ENCODE measurements at places on chromosomes 13 and 19.

DNA sequence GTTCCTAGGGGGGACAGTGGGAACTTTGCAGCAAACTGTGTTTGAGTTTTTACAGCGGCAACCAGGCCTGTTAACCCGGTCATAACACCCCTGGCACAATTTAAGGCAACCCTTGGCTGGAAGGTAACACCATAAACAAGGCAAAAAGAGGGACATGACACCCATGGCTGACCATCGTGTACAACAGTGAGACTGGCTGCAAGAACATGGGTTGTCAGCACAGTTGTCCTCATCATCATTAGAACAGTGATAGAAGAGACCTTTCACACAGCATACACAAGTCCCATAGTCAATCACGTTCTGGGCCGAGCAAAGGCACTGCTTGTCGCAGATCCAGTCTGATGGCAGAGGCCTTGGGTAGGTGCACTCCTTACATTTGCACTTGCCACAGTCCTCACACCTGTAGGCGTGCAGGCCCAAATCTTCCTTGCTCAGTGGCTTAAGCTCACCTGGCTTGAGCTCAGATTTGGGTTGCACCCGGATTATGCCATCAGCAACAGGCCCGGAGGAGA lies 4.1 kb downstream of the SPRY2 start:
- no peak for DNase-seq

DNA sequence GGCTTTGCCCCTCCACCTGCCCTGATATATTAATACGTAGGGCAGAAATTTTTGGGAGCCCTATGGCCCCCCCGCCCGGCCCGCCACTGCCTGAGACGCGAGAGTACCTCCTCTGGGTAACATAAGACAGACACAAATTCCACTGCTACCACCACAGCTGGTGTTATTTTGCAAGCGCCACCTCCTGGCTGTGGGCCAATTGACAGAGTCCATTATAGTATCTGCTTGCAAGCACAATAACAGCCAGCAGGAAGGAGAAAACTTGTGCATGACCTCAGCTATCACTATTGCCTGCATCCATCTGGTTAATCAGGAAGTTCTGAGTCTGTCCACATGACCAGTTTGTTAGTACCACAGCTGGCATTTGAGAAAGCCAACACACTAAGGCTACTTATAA lies 25.3 kb upstream of the OR10H2 start:
- DNase-seq = peak; percentile 0

GRCh38 chr13:38781539-38781938 lies 94.7 kb downstream of the FREM2 start:
- no peak for DNase-seq

DNA sequence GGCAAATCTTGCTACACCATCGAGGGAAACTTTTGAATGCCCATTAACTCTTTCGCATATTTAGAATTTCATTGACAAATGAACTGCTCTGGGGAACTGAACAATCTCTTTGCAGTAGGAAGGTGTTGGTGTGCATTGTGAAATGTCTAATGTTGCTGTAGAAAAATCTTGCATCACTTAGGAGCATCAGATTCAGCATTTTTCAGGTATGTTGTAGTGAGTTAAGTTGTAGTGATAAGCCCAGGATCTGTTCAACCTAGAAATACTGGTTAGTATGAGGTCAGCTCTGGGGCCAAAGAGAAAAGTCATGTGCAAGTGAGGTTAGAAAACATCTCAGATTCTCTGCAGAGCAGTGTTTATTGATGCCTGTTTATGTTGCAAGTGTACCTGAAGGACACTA lies 4.1 kb downstream of the FRY start:
- DNase-seq = no peak

DNA sequence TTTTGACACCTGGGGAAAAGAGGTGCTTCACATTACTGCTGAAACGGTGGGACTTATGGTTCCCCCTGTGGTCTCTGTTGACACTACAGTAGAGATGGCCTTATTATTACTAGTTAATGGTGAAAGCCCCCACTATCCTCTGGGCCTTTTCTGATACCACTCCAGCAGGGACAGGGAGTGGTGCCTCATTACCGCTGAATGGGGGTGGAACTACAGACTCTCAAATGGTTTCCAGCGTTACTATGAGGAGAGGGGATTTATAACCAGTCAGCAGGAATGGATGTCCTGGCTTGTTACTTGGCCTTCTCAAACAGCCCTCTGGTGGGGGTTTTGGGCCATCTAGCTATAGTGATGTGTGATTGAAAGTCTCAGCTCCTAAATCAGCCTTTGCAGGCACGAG lies 96.7 kb upstream of the DIAPH3 start:
- DNase-seq = no peak

DNA sequence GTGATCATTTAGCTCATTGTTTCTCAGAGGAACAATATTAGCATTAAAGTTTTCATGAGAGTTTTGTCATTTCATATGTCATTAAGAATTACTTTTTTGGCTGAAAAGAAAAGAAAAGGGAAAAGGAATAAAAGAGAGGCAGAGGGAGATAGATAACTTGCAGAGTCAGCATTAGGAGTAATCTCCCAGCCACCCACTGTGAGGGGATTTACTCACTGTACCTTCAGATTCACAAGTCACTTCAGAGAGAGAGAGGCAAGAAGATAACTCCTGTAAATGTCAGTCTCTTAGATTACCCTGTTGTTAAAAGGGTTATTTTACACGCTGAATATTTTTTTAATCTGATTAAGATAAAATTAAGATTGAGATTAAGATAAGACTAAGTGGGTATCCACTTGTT lies 125.2 kb downstream of the POU4F1 start:
- no peak for DNase-seq

GRCh38 chr13:50668691-50669271 lies 174.7 kb downstream of the DLEU7 start:
- DNase-seq = no peak

DNA sequence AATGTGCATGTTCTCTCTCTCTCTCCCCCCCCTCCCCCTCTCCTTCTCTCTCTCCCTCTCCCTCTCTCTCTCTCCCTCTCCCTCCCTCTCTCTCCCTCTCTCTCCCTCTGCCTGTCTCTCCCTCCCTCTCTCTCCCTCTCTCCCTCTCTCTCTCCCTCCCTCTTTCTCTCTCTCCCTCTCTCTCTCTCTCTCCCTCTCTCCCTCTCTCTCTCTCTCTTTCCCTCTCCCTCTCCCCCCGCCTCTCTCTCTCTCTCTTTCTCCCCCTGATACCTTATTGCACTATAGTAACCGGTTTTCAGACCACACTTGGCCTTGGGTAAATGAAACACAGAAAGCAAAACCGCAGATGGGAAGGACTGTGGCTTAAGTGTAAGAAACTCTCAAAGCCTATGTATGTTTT lies 34.7 kb upstream of the SPACA7 start:
- no peak for DNase-seq

- DNase-seq = no peak
Observed at GRCh38 chr19:47643281-47643680, 34.3 kb downstream of the BICRA start.

DNA sequence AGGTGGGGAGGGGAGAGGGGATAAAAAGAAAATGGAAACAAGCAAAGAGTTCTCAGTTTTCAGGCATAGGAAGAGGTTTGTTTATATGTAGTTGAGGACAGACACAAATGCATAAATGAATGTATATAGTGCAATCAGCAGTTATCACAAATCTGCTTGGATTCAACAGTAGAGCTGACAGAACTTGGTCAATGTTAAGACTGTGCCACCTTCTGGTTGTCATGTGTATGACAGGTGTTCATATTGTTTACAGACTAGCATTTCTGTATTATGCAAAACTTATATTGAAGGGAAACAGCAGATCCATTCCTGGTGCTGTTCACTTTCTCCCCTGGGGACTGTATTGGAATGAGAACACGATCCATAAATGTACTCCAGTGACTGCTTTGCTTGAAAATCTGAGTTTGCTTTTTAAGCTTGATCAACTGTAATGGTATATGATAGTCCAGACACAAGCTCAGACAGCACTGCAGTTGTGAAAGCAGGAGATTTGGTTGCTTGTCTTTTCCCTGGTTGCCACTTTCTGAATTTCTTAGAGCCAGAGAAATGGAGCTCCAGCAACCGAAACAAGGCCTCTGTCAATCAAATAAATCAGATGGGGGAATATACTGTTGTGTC lies 319.5 kb upstream of the OBI1 start:
- peak; percentile 45 for DNase-seq

DNA sequence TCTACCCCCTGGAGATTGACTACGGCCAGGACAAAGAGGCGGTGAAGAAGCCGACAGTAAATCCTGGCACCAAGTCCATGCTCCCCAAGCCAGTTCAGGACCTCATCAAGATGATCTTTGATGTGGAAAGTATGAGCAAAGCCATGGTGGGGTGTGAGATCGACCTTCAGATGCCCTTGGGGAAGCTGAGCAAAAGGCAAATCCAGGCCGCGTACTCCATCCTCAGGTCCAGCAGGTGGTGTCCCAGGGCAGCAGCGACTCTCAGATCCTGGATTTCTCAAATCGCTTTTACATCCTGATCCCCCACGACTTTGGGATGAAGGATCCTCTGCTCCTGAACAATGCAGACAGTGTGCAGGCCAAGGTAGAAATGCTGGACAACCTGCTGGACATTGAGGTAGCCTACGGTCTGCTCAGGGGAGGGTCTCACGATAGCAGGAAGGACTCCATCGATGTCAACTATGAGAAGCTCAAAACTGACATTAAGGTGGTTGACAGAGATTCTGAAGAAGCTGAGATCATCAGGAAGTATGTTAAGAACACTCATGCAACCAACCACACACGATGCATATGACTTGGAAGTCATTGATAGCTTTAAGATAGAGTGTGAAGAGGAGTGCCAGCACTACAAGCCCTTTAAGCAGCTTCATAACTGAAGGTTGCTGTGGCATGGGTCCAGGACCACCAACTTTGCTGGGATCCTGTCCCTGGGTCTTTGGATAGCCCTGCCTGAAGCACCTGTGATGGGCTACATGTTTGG lies 24.0 kb upstream of the ANKRD10 start:
- DNase-seq = no peak

DNA sequence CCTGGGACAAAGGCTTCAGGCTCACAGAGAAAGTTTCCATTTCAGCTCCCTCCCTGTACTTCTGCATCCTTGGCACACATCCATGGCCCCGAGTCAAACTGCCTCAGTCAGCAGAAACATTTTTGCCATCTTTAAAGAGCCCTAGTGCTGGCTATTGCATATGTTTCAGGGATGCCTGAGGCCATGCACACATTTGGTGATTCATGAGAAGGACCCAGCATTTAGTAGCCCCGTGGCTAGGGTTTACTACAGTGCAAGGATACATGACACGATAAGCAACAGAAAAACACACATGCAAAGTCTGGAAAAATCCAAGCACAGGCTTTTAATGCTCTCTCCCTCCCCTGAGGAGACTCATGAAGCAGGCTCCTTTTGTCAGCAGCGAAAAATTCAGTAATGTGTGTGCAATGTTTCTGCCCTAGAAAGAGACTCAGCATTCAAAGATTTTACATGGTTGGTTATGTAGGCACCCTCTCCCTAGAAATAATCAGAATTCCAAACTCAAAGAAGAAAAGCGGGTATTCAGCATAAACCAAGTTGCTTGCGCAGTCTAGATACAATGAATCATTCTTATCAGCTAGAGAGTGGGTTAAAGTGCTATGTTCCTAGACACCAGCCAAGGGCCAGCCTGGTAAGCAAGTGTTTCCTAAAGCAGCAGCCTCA lies 17.6 kb downstream of the ACOD1 start:
- no peak for DNase-seq

DNA sequence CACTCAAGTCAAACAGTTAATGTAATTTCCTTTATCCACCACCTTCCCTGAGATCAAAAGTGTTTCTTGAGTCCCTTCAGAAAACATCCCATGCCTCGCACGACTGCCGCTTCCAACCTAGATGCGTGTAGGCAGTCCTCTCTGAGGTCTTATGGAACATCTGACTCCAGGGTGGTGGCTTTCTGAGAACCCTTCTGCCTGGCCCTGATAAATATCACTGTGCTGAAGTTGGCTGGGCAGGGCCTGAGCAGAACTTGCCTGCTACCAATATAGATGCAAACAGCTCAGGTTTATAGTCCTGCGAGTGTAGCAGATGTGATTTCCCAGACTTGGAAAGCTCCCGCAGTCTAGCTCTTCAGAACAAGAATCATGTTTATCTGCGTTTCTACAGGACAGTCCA lies 61.1 kb upstream of the GPR12 start:
- no peak for DNase-seq

GRCh38 chr13:109400624-109401257 lies 385.6 kb downstream of the IRS2 start:
- no peak for DNase-seq

DNA sequence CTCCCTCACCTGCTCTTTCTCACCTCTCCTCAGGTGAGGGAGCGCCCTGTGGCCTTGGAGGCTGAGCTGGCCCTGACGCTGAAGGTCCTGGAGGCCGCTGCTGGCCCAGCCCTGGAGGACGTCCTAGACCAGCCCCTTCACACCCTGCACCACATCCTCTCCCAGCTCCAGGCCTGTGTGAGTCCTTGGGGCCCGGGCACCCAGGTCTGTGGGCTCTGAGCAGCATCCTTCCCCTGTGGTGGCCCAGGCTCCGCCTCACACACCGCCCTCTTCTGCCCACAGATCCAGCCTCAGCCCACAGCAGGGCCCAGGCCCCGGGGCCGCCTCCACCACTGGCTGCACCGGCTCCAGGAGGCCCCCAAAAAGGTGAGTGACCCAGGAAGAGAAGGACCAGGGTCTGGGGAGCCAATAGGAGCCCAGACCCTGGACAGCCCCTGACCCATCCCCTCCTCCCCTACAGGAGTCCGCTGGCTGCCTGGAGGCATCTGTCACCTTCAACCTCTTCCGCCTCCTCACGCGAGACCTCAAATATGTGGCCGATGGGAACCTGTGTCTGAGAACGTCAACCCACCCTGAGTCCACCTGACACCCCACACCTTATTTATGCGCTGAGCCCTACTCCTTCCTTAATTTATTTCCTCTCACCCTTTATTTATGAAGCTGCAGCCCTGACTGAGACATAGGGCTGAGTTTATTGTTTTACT lies 1.9 kb downstream of the IFNL1 start:
- DNase-seq = no peak

DNA sequence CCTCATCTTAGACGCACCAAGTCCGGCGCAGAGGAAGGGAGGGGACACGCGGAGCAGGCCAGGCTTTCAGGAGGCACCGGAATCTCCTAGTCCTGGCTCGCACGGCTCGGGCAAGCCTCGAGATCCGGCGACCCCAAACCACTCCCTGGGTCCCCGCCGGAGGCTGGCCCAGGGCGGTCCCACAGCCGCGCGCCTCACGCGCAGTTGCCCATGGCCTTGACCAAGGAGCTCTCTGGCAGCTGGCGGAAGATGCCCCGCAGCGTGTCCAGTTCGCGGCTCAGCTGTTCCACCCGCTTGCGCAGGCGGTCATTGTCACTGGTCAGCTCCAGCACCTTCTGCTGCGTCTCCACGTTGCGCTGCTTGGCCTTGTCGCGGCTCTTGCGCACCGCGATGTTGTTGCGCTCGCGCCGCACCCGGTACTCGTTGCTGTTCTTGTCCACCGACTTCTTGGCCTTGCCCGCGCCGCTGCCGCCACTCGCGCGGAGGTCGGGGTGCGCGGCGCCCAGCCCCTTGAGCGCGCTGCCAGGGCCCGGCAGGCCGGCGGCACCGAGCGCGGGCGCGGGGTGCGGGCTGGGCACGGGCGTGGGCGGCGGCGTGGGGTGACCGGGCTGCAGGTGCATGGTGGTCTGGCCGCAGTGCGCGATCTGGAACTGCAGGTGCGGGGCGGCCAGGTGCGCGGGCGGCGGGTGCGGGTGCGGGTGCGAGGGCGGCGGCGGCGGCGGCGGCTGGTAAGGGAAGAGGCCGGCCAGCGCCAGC lies 1.0 kb downstream of the CEBPA start:
- no peak for DNase-seq

- no peak for DNase-seq
Observed at GRCh38 chr13:93466502-93467036, 240.0 kb downstream of the GPC6 start.

All from putamen (tissue), 1 donor.